Fibroblast of the aortic adventitia (primary cell): ENCODE measurements at places on chromosomes 5 and 9. TPM values are rescaled to one million over a fixed set of nuclear protein-coding genes. Genes with fewer than 3 reads are reported as not detected.

The PLEKHG4B gene
- not detected in 2 replicates for total RNA-seq

The ZER1 gene
- total RNA-seq = 24.3 and 76.3 TPM in 2 replicates

DNA sequence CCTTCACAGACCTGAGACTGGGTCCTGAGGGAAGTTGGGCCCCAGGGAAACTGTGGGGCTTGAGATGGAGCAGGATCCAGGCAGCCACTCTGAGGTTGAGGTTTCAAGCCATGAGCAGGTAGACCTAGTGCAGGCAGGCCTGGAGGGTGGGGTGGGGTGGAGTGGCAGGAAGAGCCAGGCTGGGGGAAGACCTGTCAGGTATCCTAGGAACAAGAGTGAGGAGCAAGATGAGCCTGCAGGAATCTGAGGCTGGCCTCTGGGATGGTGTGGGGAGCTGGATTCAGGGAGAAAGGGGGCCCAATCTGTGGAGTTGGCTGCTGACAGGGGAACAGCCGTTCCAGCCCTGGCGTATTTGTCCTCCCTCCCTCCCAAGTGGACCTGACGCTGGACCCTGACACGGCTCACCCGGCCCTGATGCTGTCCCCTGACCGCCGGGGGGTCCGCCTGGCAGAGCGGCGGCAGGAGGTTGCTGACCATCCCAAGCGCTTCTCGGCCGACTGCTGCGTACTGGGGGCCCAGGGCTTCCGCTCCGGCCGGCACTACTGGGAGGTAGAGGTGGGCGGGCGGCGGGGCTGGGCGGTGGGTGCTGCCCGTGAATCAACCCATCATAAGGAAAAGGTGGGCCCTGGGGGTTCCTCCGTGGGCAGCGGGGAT, 9.8 kb downstream of the RACK1 start:
- no peak for DNase-seq

- no peak for DNase-seq
Observed at GRCh38 chr5:11239261-11240015, 478.4 kb upstream of the DAP start.

DNA sequence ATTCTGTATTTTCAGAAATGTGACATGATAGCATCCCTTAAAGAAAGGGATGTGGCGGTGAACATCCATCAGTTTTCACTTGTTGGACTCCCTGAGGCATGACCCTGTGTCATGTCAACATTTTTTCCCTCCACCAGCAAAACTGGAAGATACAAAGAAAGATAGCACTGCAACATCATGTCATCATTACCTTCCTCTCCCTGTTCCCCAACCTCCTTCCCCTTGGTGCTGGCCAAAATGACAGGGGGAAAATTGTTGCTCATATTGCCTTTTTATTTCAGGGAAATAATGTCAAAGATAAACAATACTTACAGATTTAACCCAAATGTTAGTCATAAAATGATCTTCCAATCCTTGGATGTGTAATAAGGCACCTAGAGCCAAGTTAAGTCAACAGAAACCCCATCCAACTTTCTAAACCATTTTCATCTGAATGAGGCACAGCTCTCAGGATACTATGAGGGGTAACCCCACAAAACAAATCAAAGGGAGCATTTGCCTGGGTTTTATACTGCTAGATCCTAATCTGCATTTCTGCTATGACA, 644.3 kb downstream of the ACTL7B start:
- peak; percentile 34 for DNase-seq

DNA sequence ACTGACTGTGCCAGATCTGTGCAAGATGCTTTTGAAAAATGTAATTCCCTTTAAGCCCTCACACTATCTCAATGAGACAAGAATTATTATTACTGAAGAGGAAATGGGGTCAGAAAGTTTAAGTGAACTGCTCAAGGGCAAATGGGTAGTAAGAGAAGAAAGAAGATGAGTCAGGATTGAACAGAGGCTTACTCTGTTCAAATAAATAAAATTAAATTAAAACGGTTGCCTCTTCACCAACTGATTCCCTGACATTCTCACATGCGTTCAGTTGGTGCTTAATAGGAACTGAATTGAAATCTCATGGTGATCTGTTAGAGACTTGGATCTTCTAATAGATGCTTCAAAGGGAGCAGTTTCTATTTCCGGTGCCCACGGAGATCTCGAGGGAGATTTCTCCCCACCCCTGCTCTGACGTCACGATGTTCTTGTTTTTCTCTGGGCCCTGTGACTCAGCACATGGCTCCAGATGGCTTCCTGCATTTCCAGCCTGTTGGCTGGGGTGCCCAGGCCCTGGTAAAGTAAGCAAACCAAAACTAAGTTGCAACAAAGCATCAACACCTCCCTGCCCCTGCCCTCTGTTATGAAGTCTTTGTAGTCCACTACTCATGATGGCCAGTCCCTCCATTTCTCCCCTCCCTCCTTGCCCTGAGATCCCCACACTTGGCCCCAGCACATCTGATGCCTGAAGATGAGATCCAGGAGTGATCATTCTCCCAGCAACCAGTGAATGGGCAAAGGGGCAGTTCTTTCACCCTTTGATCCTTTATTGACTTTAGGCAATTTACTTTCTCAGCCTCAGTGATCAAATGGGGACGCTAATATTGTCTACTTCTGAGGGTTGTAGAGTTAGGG, 106.1 kb upstream of the CPEB4 start:
- DNase-seq = peak; percentile 91
